ENCODE measurements at places on chromosomes 7 and 10.

- no peak for DNase-seq
These were observed 20.8 kb upstream of the SH3PXD2A start for GRCh38 chr10:103876155-103876554.

DNA sequence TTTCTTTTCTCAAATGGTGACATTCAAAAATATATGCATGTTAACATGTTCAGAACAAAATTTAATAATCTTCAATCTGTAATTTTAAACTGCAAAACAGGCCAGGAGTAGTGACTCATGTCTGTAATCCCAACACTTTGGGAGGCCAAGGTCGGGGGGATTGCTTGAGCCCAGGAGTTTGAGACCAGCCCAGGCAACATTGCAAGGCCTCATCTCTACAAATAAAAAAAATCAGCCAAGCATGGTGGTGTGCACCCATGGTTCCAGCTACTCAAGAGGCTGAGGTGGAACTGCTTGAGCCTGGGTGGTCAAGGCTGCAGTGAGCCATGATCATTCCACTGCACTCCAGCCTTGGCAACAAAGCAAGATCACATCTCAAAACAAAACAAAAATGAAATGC, 394.3 kb downstream of the PARD3 start:
- no peak for DNase-seq

DNA sequence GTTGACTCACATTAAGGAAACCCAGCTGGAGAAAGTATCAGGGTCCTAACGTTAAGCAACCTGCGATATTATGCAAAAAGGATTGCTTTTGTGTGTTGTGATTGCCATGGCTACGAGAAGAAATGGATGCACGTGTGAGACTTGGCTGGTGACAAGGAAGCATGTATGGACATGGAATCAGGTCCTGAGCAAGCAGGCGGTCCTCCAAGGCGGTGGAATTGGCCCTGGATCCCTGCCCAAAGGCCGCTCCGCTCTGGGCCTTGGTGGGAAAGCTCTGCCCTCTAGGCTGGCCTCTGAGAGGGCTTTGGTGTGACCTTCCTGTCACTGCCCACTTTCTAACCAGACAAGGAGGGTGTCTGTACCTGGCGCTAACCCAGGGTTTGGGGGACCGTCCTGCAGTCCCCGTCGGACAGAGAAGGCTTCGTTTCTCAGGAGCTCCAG, 192.1 kb downstream of the EBF3 start:
- DNase-seq: peak; percentile 33

DNA sequence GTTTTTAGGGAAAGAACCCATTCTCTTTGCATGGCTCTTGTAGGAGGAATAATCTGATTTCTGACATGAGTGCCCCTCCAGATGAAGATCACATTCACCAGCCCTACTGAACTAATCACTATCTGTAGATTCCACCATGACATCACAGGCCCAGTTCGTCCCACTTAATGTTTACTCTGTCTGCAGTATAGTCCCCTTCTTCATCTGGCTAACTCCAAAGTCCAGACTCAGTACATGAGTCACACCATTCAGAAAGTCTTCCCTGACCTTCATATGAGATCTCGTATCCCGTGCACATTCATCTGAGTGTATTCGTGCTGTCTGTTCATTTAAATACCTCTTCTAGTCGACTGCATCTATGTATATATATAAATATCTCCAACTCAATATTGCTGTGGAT, 366.5 kb upstream of the AKR1E2 start:
- DNase-seq: no peak

- DNase-seq: no peak
These were observed 5.5 kb downstream of the ASB4 start for GRCh38 chr7:95491201-95491600.

- no peak for DNase-seq
These were observed 1447.5 kb downstream of the GATA3 start for GRCh38 chr10:9501944-9502343.

- peak; percentile 88 for DNase-seq
These were observed 22.7 kb downstream of the AP5Z1 start for GRCh38 chr7:4797858-4798705.

- no peak for DNase-seq
These were observed 36.2 kb downstream of the TOMM7 start for GRCh38 chr7:22786290-22786932.

GRCh38 chr7:106346678-106347217, 62.0 kb upstream of the NAMPT start:
- DNase-seq: no peak

DNA sequence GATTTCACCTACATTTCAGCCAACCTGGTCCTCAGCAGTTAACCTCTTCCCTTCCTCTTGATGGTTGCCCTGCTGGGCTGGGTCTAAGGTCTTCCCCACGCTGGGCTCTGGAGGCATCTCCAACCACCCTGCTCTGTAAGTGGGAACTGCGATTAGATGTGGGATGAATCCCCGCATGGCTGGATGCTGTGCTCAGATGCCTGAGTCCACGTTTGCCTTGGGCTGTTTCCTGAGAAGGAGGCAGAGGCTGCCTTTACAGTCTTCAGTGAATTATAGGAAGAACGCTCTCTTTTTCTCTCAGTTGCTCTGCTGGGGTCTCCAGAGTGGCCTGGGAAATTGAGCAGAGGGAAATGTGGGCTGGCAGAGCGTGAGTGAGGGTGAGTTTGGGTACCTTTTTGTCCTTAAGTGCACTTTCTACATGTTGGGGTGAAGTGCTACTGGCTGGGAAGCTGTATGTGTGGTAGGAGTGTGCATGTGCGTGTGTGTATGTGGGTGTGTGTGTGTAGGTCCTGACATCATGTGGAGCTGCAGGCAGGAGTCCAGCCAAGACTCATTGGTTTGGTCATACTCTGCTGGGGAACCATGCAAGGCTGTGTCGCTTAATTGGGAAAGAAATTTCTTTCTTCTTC, 1.5 kb downstream of the GIMAP8 start:
- DNase-seq: peak; percentile 80

DNA sequence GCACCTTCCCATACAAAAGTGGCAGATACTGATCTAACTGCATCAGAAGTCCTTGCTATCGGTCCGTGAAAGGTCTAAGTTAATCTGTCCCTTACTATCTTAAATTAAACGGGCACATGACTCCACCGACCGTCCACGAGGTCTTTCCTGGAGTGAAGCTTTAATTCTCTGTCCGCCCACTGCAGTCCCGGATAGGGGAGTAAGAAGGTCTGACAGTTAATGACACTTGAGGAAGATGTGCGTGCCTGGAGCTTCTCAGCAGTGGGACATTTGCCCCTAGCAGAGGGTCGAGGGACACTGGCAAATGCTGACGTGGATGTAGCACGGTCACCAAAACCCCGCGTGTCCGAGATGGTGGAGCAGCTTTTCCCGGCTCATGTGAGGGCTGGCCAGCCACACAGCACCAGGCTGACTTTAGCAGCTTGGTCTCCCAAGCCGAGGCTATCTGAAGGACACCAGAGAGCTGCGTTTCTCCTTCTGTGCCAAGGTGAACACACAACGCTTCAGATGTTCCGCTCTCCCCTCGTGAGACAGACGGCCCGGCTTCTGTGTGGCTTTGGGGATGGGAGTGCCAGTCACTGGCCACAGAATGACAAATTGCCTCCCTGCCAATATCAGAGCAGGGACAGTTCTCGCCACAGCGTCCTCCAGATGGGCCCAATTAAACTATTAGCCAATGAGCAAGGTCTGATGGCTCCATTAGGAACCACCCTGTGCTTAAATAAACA, 86.6 kb downstream of the ADARB2 start:
- no peak for DNase-seq

DNA sequence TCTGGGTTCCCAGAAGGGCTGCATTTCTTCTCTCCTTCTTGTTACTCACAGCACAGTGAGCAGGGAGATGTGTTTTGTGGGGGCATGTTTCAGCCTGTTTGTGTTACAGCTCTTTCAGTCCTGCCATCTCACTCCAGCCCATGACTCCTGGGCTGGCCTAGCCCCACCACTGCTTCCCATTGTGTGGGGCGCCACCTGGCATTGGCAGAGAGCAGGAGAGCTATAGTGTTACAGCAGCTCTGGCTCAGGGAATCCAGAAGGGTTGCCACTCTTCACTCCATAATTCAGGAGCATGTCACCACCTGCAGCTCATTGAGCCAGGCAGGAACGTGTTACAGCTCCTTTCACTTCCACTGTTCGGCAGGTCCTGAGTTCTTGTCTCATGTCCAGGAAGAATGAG, 30.0 kb downstream of the CLDN12 start:
- DNase-seq: no peak

DNA sequence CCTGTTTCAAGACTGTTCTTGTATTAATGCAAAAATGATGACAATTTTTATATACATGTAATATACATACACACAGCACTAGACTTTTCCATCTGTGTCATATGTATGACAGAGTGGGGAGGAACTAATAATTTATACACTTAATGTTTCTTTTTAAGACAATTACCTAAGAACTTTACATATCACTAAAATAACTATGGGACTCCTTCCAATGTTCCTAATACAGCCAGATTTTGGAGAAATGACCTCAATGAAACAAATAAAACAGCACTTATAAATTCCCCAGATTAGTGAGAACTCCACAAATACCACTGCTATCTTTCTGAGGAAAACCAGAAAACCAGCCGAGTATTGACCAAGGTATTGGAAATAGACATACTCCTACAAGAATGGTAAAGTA, 199.4 kb downstream of the ELMO1 start:
- no peak for DNase-seq

- DNase-seq: no peak
These were observed 229.8 kb upstream of the PODXL start for GRCh38 chr7:131786204-131786603.

GRCh38 chr10:127923646-127924045, 16.7 kb downstream of the PTPRE start:
- no peak for DNase-seq

DNA sequence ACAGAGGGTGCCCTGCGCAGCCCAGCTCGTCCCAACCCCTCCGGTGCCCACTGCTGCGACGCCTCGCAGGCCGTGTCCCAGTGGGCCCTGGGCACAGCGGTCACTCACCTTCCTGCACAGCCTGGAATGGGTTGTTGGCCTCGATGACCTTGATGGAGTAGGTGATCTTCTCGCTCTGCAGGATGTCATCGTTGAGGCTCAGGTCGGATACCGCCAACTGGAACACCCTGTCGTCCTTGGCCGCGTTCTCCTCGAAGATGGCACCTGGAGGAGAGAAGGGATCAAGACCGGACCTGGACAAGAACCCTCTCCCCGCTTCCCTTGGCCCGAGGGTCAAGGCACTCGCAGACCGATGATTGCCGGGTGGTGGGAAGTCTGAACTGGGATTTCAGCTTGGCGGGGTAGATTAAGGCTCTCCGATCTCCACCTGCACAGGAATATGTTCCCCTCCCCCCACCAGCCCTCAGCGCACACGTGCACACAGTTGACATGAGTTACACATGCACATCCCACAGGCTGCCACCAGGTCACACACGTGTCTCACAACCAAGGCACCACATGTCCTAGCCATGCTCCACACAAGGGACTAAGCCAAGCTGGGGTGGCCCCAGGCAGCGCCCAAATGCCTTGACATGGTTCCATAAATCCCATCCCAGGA, 2.6 kb downstream of the GRID1 start:
- DNase-seq: no peak

- no peak for DNase-seq
These were observed 96.6 kb downstream of the CCNY start for GRCh38 chr10:35432781-35433338.

DNA sequence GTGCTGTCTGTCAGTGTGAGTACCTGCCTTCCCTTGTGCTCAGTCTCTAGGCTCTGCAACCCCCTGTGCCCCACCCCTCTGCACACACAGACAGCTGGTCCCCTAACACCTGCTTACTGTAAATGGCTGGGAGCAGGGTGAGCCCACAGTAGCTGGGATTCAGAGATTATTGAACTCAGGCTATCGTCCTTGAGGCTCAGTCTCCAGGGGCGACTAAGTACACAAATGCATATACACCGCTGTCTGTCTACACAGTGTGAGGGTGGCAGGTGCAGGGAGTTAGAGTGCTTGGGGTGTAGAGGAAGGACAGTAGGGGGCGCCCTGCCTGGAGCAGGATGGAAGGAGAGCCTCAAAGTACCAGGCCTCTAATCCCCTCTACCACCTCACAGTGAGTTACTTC, 12.9 kb downstream of the UPP1 start:
- DNase-seq: peak; percentile 60

GRCh38 chr7:155660758-155661093, 16.3 kb downstream of the RBM33 start:
- no peak for DNase-seq

GRCh38 chr7:124029396-124030188, 3.3 kb downstream of the TMEM229A start:
- DNase-seq: no peak

- no peak for DNase-seq
These were observed 28.2 kb downstream of the TSPAN15 start for GRCh38 chr10:69479240-69480067.

DNA sequence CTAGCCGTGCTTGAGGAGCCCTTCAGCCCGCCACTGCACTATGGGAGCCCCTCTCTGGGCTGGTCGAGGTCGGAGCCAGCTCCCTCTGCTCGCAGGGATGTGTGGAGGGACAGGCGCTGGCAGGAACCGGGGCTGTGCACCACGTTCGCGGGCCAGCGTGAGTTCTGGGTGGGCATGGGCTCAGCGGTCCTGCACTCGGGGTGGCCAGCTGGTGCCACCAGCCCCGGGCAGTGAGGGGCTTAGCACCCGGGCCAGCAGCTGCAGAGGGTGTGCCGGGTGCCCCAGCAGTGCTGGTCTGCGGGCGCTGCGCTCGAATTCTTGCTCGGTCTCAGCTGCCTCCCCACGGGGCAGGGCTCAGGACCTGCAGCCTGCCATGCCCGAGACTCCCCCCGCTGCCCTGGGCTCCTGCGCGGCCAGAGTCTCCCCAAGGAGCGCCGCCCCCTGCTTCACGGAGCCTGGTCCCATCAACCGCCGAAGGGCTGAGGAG, 90.8 kb upstream of the NRG3 start:
- no peak for DNase-seq

DNA sequence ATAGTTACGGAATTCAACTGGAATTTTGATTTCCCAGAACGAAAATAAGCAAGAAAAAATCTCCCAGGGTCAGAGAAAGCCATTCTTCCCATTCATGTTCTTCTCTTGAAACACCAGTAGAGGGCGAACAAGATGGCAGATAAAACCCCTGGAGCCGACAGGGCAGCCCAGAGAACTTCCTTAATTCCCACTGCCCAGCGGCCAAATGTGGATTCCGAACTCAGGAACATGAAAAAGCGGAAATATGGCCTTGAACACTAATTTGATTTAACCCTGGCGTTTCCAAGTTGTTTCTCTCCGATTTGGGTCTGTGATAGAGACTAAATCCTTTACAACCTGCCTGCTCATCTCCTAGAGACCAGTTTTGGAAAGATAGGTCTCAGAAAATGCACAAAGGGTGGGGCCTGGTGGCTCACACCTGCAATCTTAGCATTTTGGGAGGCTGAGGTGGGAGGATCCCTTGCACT, 100.7 kb upstream of the WAC start:
- DNase-seq: peak; percentile 66

GRCh38 chr10:126609566-126609965, 60.9 kb downstream of the C10orf90 start:
- DNase-seq: no peak
